ENCODE measurements at places on chromosomes 11 and 22.

DNA sequence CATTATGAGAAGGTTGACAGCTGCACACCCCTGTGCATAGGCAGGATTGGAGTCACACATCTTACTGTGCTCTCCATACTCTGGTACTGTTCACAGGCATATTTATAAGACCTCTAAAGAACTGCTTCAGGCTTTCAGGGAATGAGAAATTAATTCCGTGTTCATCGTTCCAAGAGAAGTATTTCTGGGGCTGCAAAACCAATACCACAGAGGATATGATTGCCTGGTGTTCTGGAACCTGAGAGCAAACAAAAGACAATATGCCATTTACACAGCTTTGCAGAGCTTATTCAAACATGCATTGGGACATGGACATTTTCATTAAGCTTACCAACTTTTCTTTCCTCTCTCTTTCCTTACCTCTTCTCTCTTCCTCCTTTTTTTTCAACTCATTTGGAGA, 388.7 kb downstream of the NTM start:
- no peak for DNase-seq

- no peak for DNase-seq
These were observed 525 bp downstream of the MAPK8IP2 start for GRCh38 chr22:50600967-50601668.

GRCh38 chr11:131893103-131893890, 522.9 kb downstream of the NTM start:
- no peak for DNase-seq

GRCh38 chr22:21449531-21450319, 17.5 kb upstream of the TMEM191C start:
- no peak for DNase-seq

DNA sequence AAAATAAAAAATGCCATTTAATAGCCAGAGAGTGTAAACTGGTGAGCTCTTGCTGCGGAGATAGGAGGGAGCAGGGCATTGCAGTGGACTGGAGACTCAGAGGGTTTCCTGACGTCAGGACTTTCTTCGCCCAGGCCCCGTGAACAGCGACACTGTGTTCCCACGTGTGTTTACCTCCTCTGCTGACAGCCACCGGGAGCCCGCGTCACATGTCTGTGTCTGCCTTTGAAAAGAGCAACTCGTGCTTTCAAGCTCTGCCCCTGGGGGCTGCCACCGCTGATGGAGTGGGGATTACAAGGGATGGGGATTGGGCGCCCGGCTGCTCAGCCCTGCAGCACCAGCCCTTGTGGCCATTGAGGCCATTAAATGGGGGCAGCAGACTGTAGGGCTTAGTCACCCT, 3.3 kb downstream of the TANGO2 start:
- DNase-seq = no peak

GRCh38 chr11:91906871-91907624, 317.6 kb upstream of the FAT3 start:
- no peak for DNase-seq

DNA sequence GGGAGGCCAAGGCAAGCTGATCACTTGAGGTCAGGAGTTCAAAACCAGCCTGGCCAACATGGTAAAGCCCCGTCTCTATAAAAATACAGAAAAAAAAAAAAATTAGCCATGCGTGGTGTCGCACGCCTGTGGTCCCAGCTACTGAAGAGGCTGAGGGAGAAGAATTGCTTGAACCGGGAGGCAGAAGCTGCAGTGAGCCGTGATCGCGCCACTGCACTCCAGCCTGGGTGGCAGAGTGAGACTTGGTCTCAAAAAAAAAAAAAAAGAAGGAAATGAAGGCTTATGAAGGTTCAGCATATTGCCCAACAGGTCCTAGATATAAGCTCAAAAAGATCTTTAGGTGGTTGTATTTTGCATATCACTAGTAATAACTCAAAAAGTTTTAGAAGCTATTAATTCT, 10.2 kb downstream of the ATL3 start:
- DNase-seq = no peak

GRCh38 chr22:39475902-39476301, 19.1 kb downstream of the MGAT3 start:
- DNase-seq = no peak

DNA sequence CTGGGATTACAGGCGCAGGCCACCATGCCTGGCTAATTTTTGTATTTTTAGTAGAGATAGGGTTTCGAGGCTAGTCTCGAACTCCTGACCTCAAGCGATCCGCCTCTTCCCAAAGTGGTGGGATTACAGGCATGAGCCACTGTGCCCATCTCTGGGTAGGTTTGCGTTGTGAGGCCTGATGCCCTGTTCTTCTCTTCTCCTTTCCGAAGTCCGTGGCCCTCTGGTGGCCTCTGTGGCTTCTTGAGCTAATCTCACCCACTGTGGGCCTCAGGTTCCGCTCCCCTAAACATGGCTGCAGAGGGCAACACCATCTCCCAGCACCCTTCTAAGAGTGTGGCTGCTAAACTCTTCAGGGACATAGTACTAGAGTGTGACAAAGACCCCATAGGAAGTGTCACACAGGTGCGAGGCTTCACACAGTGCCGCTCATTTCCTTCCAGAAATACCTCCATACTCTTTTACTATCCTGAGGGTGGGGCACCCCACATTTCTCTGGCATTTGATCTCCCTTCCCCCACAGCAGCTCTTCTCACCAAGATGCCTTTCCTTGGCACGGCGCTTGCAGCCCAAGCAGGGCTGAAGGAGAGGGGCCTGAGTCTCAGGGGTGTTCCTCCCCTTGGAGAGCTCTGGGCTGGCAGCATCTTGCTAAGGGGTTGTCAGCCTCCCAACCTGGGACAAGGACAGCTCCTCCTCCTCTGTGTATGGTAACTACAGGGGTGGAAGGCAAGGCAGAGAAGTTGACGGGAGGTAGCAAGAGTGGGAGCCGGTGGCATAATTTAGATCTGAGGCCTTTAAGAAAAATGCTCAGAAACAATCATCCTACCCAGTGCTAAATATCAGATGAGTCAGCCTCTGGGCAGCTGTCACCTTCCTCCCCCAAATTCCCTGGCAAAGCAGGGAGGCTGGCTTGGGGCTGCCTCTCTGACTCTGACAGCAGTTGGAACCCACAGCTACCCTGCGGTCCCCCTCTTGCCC, 6.1 kb downstream of the THY1 start:
- DNase-seq = no peak

- DNase-seq = no peak
These were observed 23.8 kb upstream of the SLC22A12 start for GRCh38 chr11:64566915-64567891.

DNA sequence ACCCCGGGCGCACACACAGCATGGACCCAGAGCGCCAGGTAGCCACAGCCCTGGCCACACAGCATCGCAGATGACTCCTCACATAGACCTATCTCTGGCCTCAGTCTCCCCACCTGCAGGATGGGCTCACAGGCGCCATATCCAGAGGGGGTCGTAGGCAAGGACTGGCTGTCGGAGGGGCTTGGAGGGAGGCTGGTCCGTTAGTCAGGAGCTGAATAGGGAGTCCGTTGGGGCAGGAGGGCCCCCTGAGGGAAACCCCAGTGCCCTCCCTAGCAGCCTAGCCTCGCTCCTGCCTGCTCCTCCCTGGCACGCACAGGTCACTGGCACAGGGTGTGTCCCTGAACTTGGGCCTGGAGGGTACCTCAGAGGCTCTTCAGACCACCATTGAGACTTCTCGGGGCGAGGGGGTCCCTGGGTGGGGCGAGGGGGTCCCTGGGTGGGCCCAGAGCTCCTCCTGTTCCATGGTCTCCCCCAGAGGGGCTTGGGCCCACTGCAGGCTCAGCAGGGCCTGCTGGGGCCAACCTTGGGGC, 2.0 kb downstream of the PLXNB2 start:
- DNase-seq = no peak

DNA sequence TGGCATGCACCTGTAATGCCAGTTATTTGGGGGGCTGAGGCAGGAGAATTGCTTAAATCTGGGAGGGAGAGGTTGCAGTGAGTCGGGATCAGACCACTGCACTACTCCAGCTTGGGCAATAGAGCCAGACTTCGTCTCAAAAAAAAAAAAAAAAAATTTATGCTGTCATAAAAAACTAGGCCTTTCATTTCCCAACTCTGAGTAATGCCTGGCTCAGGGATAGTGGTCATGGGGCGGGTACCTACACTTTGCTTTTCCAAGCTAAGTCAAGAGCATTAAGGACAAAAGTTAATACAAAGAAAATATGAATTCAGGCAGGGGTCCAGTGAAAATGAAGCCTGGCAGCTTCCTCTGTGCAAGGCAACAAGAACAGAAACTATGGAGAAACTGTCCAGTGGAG, 16.3 kb downstream of the CPSF7 start:
- DNase-seq = no peak

GRCh38 chr11:115552151-115552772, 48.0 kb upstream of the CADM1 start:
- no peak for DNase-seq

- DNase-seq = no peak
These were observed 35.3 kb upstream of the KCNJ11 start for GRCh38 chr11:17423533-17424310.

DNA sequence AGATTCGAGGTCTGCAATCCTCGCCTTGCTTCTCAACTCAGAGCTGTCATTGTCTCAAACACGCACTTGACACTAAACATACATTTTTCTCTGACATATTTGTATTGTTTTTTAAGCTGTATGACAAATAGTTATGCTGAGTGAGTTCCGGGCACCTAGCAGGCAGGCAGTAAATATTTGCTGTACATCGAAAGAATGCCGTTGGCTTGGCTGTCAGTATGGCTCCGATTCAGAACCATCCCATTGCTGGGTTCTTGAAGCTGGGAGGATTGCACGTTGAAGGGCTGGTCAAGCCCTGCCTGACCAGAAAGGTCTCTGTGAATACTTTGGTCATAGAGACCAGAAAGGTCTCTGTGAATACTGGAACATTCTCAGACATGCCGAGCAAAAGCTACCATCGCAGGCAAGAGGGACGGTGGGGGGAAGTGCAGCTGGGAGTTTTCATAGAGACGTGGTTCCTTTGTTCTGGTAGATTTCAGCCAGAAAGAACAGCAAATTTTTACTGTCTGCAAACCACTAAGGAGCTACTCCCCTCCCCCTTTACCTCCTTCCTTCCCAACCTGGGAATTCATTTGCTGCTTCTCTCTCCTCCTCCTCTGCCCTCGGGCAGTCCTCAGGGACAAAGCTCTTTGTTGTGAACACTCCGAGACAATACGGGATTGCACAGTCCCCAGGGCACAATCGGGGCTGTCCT, 202.2 kb upstream of the SORL1-AS1 start:
- DNase-seq = no peak

- DNase-seq = no peak
These were observed 11.6 kb downstream of the HEPHL1 start for GRCh38 chr11:94032725-94033124.

DNA sequence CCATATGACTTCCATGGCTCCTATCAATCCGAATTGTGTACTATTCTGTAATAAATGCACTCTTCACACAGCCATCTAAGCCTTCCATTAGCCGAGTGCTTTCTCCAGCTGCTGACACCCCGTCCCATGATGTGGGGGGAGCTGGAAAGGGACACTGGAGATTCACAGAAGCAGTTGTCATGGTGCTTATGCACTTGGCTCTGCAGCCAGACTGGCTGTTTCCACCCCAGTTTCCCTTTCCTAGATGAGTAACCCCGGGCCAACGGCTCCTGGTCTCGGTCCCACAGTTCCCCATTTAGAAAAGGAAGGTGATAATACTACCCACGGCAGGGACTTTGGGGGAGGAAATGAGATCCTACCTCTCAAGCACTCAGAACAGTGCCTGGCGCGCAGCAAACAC, 244.9 kb upstream of the SYN3 start:
- no peak for DNase-seq

DNA sequence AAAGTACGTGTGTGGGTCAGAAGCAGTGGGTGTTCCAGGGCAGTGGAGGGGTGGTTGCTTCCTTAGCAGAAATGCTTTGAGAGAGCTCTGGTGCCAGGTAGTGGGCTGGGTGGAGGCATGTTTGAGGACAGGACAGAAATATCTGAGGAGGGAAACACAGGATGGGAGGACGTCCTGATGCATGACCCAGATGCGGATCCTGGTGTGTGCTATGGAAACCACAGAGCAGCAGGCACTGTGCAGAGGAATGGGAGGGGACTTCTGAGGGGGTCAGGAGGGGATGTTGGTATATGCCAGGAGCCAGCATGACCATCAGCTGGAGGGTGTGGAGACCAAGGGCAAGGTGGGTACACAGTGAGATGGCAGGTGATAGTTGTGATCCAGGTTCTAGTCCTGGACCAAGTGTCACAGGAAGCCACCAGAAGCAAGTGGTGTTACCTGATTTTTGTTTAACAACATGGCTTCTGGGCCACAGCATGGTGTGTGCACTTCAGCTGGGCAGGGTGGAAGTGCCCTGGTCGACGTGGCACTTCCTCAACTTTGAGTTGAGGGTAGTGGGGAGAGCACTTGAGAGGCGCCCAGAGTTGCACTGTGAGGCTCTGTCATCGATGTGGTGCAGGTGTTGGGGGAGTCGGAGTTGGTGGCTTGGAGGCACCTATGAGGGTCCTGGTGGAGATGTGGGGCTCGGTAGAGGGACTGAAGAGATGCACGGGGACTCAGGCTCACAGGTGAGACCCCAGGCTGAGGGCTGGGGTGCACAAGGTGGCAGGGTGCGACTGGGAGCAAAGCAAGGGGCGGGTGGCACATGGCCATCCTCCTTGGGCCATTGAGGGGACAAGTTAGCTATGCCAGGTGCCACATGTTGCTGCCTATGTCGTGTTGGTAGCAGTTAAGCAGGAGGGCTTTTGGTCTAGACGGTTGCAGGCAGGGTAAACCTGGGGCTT, 7.5 kb downstream of the DGCR8 start:
- DNase-seq = no peak

GRCh38 chr11:1771700-1772099, 8.0 kb upstream of the CTSD start:
- no peak for DNase-seq

DNA sequence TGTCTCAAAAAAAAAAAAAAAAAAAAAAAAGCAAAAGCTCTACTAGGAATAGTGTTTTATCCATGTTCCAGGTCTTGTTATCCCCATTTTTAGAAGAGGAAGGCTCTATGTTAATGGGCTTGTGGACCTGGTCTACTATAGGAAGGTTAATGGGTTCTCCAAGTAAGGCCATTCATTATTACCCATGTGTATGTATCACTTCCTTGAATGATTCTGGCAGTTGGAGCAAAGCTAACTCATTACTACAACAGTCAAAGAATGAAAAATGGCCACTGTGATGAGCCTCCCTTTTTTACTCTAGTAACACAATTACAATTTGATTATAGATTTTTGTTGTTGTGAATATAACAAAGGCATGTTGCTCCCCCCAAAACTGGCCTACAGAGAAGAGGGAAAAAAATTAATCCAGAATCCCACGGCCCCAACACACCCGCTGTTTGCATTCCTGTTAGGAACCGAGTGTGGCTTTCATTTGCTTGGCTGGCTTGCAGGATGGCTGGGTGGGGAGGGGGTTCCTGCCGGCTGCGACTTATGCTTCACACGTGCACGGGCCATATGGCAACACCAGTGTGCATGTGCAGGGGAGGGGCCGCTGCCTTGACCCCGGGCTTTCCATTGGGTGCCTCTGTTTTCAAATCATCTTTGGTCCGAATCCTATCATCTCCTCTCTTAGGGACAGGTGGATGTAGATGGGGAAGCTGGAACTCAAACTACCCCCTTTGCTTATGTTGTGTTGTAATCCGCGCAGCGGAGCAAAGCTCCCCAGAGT, 148.8 kb downstream of the HIPK3 start:
- DNase-seq = no peak

All from right renal cortex interstitium (tissue), 3 donors.